Gastrocnemius medialis (tissue), 4 donors: ENCODE measurements at places on chromosomes 3 and 15. TPM values are rescaled to one million over a fixed set of nuclear protein-coding genes. Genes with fewer than 3 reads are reported as not detected.

- H3K27ac ChIP-seq = no peak overlapping the region
- no peak overlapping the region for H3K4me3 ChIP-seq
- no peaks in the 10 kb centered on the region for H3K36me3 ChIP-seq
- DNase-seq = no peak
- H3K4me1 ChIP-seq = no peaks in the 10 kb centered on the region
- H3K27me3 ChIP-seq = no peaks in the 10 kb centered on the region
Measured at GRCh38 chr3:123357275-123357674, 91.6 kb downstream of the ADCY5 start.

GRCh38 chr3:133246773-133247172, 153.1 kb upstream of the BFSP2 start:
- H3K4me3 ChIP-seq = no peak overlapping the region
- H3K27me3 ChIP-seq = no peaks in the 10 kb centered on the region
- no peak for DNase-seq
- H3K4me1 ChIP-seq = peaks cover 9% of the 10 kb centered on the region

GRCh38 chr15:95286352-95286880, 1044.1 kb upstream of the NR2F2 start:
- peak overlapping the region; percentile 25 for H3K27ac ChIP-seq
- H3K27me3 ChIP-seq = no peaks in the 10 kb centered on the region
- H3K4me1 ChIP-seq = no peaks in the 10 kb centered on the region
- no peak for DNase-seq
- H3K36me3 ChIP-seq = no peaks in the 10 kb centered on the region
- H3K4me3 ChIP-seq = no peak overlapping the region

DNA sequence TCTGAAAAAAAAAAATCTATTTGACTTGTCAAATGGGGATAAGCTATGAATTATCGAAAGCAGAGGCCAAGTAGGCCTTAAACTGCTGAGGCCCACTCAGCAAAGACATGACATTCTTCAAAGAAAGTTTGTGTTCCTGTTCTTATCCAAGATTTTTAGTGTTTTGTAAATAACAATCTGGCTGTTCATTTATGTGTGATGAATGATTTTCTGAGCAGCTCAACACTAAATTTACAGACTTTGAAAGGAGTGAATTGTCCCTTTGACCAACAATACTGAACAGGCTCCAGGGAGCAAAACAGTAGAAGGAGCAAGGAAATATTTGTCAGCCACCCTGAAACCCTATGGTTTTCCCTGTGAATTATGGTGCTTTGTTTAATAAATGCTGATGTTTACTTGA, 512.6 kb upstream of the NAALADL2 start:
- H3K27me3 ChIP-seq = no peaks in the 10 kb centered on the region
- no peaks in the 10 kb centered on the region for H3K36me3 ChIP-seq
- H3K4me1 ChIP-seq = no peaks in the 10 kb centered on the region
- no peak overlapping the region for H3K4me3 ChIP-seq

- no peaks in the 10 kb centered on the region for H3K36me3 ChIP-seq
- peaks cover 23% of the 10 kb centered on the region for H3K4me1 ChIP-seq
- H3K4me3 ChIP-seq = no peak overlapping the region
- H3K27me3 ChIP-seq = no peaks in the 10 kb centered on the region
- DNase-seq = no peak
Measured at GRCh38 chr3:127685708-127686511, 13.2 kb downstream of the ABTB1 start.

DNA sequence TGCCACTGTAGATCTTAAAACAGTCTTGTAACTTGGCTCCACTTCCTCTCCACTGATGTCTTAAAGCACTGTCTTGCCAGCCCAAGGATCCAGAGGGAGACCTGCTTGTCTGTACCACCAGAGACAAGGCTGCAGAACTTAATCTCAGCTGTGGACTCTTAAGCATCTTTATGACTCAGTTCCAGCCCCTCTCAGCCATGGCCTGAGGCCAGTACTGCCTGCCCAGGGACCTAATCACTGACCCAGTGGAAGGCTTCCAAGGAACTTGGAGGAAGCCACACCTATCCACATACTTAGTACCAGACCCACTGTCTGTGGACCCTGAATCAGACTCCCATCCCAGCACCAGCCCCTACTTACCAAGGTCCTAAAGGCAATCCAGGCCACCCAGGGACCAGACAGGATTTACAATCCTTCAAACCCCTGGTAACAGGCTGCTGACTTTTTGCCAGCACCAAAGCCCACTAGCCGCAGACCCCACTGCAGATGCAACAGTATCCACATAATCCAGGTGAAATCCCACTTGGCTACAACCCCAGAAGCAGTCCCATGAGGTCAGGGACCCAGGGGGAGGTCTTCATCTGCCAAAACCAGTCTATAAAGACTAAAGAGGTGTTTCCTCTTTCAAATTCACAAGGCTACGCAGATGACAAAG, 41.9 kb upstream of the PRR20G start:
- H3K27me3 ChIP-seq = peaks cover 9% of the 10 kb centered on the region
- H3K4me3 ChIP-seq = no peak overlapping the region

GRCh38 chr3:171525437-171525836, 65.2 kb upstream of the TNIK start:
- H3K27ac ChIP-seq = no peak overlapping the region
- H3K36me3 ChIP-seq = no peaks in the 10 kb centered on the region
- no peaks in the 10 kb centered on the region for H3K4me1 ChIP-seq
- DNase-seq = no peak
- no peaks in the 10 kb centered on the region for H3K27me3 ChIP-seq

DNA sequence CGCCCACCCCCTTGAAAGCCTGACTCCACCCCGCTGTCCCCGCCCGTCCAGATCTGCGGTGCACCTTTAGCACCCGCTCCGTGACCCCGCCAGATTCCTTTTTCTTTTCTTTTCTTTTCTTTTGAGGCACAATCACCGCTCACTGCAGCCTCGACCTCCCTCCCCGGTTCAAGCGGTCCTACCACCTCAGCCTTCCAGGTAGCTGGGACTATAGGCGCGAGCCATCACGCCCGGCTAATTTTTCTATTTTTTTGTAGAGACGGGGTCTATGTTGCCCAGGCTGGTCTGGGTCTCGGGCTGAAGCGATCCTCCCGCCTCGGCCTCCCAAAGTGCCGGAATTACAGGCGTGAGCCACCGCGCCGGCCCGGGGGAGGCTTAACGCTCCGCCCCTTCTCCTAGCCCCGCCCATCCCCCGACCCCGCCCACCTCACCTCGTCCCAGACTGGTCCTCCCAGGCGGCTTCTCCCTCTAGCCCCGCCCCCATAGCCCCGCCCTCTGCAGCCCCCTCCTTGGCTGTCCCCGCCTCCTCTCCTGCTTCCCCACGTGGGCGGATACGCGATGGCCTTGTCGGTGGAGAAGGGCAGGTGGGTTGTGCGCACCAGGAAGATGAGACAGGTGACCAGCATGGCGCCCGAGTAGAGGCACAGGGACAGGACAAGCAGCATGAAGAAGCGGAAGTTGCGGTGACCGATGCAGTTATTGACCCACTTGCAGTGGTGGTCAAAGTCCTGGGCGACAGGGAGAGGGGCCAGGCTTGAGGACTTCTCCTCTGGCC, 3.2 kb downstream of the ZDHHC19 start:
- peaks cover 14% of the 10 kb centered on the region for H3K27me3 ChIP-seq
- DNase-seq = peak; percentile 39
- peak overlapping the region; percentile 58 for H3K4me3 ChIP-seq
- H3K4me1 ChIP-seq = no peaks in the 10 kb centered on the region

GRCh38 chr3:159850481-159850880, 138.2 kb upstream of the IL12A start:
- peak overlapping the region; percentile 86 for H3K27ac ChIP-seq
- no peak for DNase-seq
- H3K27me3 ChIP-seq = no peaks in the 10 kb centered on the region
- peaks cover 63% of the 10 kb centered on the region for H3K4me1 ChIP-seq
- H3K4me3 ChIP-seq = no peak overlapping the region

DNA sequence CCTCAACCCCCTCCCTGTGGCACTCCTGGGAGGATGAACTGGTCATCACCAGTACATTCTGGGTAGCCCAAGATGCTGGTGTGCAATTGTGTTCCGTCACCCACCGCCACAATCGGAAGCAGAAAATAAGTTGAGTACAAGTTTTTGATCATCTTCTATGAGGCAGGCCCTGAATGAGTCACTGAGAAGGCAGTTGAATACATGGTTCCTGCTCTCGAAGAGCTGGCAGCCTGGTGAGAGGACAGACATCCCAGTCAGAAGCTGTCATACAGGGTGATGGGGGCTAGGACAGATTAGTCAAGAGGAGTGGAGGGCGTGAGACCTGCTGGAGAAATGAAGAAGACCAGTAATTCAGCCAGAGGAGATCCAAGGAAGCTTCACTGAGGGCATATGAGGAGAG, 6.2 kb downstream of the CEMIP start:
- H3K27me3 ChIP-seq = peaks cover 14% of the 10 kb centered on the region
- no peak overlapping the region for H3K4me3 ChIP-seq
- H3K27ac ChIP-seq = no peak overlapping the region
- no peaks in the 10 kb centered on the region for H3K4me1 ChIP-seq
- no peak for DNase-seq

DNA sequence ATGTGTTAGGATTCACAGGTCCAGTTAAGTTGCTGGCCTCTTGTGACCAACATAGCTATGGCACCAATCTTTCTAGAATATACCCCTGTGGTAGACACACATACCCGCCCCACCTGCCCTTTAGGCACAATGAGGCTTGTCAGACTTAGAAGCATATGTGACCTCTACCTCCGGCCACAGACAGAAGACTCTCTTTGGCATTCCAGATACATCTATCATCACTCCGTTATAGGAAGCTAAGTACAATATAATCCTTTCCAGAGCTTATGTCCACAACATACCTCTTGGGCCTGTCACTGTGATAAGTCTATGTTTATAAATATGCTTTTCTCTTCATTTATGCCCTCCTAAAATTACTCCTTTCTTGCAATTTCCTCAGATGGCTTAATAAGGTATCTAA, 39.8 kb downstream of the CD47 start:
- peaks cover 14% of the 10 kb centered on the region for H3K36me3 ChIP-seq
- H3K27ac ChIP-seq = no peak overlapping the region
- DNase-seq = no peak
- H3K4me3 ChIP-seq = no peak overlapping the region
- H3K4me1 ChIP-seq = no peaks in the 10 kb centered on the region

DNA sequence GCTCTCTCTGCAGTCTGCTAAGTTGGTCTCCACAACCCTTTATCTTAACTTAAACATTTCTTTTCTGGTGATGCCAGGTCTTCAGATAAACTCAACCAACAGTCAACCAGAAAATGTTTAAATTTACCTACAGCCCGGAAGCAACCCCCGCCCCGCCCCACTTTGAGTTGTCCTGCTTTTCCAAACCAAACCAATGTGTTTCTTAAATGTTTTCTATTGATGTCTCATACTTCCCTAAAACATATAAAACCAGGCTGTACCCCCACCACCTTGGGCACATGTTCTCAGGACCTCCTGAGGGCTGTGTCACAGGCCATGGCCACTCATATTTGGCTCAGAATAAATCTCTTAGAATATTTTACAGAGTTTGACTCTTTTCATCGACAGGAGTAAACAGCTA, 13.2 kb upstream of the GPR160 start:
- H3K36me3 ChIP-seq = no peaks in the 10 kb centered on the region
- H3K4me3 ChIP-seq = no peak overlapping the region
- H3K4me1 ChIP-seq = no peaks in the 10 kb centered on the region
- H3K27me3 ChIP-seq = no peaks in the 10 kb centered on the region
- no peak overlapping the region for H3K27ac ChIP-seq
- no peak for DNase-seq

- peaks cover 4% of the 10 kb centered on the region for H3K4me1 ChIP-seq
- no peak overlapping the region for H3K27ac ChIP-seq
- DNase-seq = no peak
Measured at GRCh38 chr3:106184540-106185457, 316.0 kb upstream of the CBLB start.

DNA sequence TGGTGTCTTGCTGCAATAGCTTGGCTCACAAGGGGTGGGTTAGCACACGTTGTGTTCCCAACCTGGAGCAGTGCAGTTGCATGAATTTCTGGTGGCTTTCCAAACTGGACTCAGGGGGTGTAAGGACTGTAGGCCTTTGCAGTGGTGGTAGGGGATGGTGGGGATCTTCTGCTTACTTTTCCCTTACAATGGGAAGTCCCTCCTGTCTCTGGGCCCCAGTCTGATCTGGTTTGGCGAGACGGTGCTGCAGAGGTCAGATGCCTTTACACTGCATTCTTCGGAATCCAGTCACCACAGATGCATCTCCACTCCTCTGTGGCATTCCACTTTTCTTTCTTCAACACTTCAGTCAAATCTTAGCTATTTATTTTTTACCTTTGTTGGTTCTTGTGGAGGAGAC, 132.1 kb downstream of the DOCK3 start:
- H3K27me3 ChIP-seq = no peaks in the 10 kb centered on the region
- H3K27ac ChIP-seq = no peak overlapping the region
- no peak overlapping the region for H3K4me3 ChIP-seq
- no peaks in the 10 kb centered on the region for H3K4me1 ChIP-seq
- no peak for DNase-seq

DNA sequence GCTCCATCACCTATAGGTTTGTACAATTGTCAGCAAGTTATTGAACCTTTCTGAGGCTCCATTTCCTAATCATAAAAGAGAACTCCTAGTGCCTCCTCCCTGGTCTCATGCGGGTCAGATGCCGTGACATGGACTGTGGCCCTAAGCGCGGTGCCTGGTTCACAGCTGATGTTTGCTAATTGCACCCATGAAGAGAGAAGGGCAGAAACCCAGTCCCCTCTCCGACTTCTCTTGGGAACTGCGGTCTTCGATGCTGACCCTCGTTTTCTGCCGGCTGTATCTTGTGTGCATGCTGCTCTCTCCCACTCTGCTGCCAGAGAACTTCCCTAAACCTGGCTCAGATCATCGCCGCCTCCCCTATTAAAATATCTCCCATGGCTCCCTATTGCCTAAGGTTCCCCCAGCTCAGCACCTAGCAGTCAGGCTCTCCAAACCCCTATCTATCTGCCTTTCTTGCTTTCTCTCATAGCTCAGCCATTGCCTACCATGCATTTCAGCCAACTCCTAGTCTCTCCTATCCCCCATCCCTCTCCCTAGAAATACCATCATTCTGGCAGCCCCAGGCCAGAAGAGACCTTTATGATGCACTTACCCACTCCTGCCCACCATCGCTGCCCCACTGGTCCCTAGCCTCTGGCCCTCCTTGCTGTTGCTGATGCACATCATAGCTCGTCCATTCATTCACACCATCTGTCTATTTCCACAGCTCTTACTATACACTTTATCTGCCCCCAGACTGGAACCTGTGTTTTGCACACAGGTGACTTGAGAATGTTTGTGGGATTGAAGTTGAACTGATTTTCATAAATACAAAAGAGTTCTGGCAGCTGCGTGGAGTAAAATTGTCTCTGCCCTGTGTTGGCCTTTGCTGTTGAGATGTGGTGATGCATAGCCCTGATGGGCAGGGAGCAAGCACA, 6.6 kb downstream of the ISG20 start:
- no peaks in the 10 kb centered on the region for H3K27me3 ChIP-seq
- H3K27ac ChIP-seq = no peak overlapping the region
- H3K36me3 ChIP-seq = no peaks in the 10 kb centered on the region
- no peak for DNase-seq
- H3K4me3 ChIP-seq = no peak overlapping the region

The UBA7 gene
- 16.1 TPM for total RNA-seq

The ST3GAL6 gene
- total RNA-seq = 7.4 TPM

The SMCO1 gene
- total RNA-seq = 2.2 TPM

The ZNF860 gene
- total RNA-seq = not detected

The LINS1 gene
- 9.5 TPM for total RNA-seq

The KY gene
- total RNA-seq = 0.68 TPM

The EHHADH gene
- 3.4 TPM for total RNA-seq
